SK-N-MC (cell line): ENCODE measurements at places on chromosomes 7 and 10.

GRCh38 chr10:19979628-19980027 lies 163.4 kb downstream of the PLXDC2 start:
- no peak for DNase-seq

- DNase-seq = no peak
Observed at GRCh38 chr7:101378751-101379174, 16.1 kb downstream of the COL26A1 start.

- no peak for DNase-seq
Observed at GRCh38 chr10:97584060-97584797, at the start of gene HOGA1. Gene HOGA1, plus strand, starts transcription at chr10:97584389. Its CDS starts 315 bp downstream, at chr10:97584704.

GRCh38 chr7:99129001-99129400 lies 14.9 kb downstream of the SMURF1 start:
- DNase-seq = no peak

GRCh38 chr7:10646194-10646593 lies 327.5 kb upstream of the PHF14 start:
- peak; percentile 74 for DNase-seq

DNA sequence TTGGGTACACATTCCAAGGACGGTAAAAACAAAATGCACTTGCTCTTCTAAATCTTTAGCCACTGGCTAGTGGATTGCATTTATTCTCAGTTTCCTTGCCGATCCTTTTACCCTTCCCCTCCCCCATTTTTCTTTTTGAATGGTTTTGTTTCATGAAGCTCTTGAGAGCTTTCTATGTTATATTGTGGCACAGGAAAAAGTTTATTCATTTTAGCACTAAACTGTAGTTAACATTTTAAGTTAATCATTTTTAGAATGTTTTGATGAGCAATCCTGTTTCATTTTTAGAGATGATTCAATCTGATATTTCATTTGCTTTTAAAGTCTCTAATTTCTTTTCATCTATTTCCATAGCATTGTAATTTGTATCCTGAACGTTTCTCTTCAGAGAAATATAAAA lies 24.0 kb downstream of the ZEB1 start:
- no peak for DNase-seq

DNA sequence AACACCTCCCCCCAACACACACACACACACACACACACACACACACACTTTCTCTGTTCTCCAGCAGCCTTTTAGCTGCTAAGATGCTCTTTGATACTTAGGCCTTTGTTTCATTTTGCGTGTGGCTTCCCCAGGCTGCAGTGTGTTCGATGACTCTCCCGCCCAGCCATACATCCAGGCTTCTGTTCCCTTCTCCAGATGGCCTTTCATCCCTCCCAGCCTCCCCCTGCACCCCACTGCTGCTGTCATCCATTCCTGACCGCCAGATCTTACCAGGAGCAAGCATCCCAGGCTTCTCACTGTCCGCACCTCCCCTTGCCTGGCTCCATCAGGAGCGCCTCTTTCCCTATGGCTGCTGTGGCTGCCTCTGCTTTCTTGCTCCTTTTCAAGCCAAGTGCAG lies 77.8 kb upstream of the PPIF start:
- DNase-seq = no peak

DNA sequence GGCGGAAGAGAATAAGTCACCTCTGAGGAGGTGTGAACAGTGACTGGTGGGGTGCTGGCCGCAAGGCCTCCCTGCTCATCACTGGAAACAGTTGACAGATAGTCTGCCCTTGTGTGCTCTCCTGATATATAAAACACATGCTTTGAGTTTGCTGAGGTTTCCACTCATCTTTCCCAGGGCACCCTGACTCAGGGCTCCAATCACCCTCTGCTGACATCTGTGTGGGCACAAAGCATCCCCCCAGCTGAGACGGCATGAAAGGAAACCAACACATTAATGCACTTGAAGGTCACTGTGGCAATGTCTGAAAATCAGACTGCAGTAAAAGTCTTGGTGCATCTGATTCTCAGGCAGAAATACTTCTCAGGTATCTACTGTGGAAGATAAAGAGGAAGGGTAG lies 49.8 kb downstream of the EPDR1 start:
- DNase-seq = no peak

DNA sequence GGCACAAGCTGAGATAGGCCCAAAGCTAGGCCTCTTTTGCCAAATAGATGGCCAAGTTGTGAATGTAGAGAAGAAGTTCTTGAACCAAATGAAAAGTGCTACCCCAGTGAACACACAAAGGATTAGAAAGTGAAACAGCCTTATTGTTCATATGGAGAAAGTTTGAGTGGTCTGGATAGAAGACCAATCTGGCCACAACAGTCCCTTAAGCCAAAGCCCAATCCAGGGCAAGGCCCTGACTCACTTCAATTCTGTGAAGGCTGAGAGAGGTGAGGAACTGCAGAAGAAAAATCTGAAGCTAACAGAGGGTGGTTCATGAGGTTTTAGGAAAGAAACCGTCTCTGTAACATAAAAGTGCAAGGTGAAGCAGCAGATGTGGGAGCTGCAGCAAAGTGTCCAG lies 18.7 kb upstream of the ATP6V0A4 start:
- DNase-seq = no peak

DNA sequence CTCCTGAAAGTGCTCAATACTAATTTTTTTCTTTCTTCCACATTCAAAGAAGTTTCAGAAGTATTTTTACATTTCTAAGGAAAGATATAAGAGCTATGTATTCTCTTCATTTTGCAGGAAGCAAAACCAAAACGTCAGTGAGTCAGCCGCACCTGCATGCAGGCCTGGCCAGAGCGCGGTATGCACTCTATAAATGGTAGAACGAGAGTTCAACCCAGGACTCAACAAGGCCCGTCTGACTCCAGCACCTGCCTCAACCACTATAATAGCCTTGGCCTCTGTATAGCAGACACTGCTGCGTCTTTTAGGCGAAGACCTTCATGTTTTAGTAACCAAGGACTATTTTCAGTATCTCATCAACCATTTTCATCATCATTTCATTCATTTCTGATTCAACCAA lies 113.2 kb downstream of the KMT2E start:
- no peak for DNase-seq

- DNase-seq = no peak
Observed at GRCh38 chr7:56026538-56026937, 24.7 kb downstream of the PSPH start.

- no peak for DNase-seq
Observed at GRCh38 chr10:9075420-9075819, 1020.9 kb downstream of the GATA3 start.

- no peak for DNase-seq
Observed at GRCh38 chr10:5490698-5491464, 8.5 kb downstream of the CALML5 start.

DNA sequence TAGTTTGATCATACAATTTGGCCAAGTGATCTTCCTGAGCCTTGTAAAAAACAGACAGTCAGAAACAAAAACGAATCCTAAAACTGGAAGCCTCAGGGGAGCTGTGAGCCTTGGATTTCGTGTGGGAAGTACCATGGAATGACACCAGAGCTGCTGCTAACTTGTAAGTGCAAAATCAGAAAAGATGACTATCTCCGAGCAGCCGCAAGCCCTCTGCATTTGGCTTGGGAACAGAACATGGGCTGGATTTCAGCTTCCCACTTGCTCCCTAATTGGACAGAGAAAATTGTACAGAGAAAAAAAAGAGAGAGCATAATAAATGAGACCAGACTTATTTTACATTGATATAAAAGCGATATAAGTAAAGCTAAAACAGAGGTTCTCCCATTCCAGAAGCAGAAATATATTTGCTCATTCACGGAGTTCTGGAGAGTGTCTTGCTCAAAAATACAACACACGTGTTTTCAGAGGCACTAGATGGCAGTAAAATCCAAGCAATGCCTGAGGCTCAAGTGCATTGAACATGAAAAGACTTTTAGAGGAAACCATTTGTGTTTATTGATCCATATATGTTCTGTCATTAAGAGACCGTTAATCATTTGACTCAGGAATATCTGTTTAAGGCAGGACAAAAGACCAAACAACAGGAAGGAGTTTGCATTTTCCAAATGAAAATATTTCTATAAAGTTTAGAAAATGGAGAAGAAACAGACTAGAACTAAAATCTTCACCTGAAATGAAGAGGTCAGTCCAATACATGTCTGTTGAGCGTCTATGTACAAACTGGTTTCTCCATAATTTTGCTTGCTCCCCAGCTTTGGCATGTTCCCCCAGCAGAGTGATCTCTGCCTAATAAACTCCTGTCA lies 78.3 kb upstream of the SLC26A5 start:
- peak; percentile 20 for DNase-seq

DNA sequence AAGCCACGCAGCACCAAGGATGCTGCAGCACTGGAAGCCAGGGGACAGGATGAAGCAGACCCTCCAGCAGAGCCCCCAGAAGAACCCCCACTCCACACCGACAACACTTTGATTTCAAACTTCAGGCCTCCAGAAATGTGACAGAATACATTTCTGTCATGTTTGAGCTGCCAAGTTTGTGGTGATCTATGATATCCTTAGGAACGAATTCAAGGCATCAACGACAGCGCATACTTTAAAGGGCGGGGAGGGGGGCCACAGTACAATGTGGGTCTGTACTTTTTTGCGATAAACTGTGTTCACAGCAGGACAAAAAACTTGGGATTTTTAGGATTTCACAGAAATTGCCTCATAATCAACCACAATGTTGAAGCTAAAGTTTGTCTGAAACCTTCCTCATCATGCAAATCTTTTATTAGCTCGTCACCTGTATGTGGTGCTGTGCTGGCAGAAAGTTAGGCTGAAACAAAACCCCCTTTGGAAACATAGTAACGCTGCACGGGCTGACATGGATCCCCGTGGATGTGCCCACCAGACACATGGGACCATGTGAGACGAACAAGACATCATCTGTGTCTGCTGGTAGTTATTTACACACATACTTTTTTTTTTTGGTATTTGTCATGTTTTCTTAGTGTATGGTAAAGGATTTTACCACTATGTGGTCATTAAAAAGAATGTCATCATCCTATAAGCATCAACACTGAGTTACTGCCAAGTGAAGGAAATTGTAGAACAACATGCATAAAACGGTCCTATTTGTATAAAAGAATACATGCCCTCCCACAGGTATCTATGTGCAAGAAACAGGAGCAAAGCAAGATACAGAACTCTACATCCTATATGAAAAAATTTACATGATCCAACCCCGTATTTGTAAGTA lies 113.3 kb upstream of the AFAP1L2 start:
- no peak for DNase-seq

GRCh38 chr10:98321186-98321780 lies 53.3 kb upstream of the LOXL4 start:
- no peak for DNase-seq

DNA sequence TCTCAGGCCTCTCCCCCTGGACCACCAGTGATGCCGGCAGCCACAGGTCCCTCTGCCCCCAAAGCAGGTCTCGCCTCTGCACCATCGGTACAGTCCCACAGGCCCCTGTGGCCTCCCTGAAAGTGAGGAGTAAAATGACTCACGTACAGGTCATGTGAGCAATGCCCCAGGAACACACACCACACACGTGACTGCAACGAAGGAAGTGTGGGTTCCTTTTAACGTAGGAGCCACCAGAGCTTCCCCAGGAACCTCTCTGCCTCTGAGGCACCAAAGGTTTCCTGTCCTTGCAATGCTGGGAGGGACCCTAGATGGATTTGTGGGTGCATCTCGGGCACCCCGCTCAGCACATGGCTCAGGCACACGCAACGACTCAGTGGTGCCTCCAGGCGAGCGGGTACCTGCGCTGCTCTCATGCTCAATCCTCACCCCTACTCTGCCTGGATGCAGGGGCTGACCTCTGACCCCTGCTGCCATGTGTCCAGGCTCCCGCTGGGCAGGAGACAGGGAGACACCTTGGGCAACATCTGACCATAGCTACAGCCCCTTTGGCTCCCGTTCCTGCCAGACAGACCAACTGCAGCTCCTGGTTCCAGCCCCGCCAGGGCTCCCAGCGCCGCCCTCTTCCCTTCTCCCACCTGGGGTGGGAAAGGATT lies 120.7 kb downstream of the PRKAG2 start:
- no peak for DNase-seq

- DNase-seq = no peak
Observed at GRCh38 chr10:132838346-132838970, 52.5 kb upstream of the NKX6-2 start.

GRCh38 chr7:97480772-97481390 lies 251.0 kb upstream of the TAC1 start:
- DNase-seq = no peak

- no peak for DNase-seq
Observed at GRCh38 chr7:116763647-116764046, 91.7 kb downstream of the MET start.

GRCh38 chr7:32074787-32075585 lies 4.8 kb upstream of the PDE1C start:
- DNase-seq = no peak

DNA sequence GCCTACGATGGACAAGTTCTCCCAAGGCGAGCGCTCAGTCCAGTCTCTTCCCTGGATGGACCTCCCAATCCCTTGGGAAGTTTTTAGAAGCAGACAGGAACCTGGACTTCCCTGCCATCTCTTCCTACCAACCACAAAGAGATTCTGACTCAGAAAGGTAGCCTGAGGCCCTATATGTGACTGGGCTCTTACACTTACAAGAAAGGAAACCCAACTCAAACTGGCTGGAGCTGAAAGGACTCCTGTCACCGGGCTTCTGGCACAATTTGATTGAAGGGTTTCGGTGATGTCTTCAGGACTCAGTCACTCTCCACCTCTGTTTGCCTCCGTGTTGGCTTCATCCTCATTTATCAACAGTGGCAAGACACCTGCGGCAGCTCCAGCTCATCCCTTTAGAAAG lies 3.7 kb upstream of the COL13A1 start:
- DNase-seq = no peak

- no peak for DNase-seq
Observed at GRCh38 chr7:45978731-45979211, 57.7 kb upstream of the IGFBP3 start.

- no peak for DNase-seq
Observed at GRCh38 chr7:956031-956430, 1.6 kb upstream of the ADAP1 start.

GRCh38 chr10:104349623-104350126 lies 4.0 kb upstream of the CFAP58 start:
- no peak for DNase-seq

GRCh38 chr7:106883456-106884026 lies 18.5 kb downstream of the PIK3CG start:
- no peak for DNase-seq

- DNase-seq = no peak
Observed at GRCh38 chr10:16942381-16943078, 125.3 kb upstream of the RSU1 start.

- no peak for DNase-seq
Observed at GRCh38 chr7:37174460-37174859, 274.2 kb downstream of the ELMO1 start.

DNA sequence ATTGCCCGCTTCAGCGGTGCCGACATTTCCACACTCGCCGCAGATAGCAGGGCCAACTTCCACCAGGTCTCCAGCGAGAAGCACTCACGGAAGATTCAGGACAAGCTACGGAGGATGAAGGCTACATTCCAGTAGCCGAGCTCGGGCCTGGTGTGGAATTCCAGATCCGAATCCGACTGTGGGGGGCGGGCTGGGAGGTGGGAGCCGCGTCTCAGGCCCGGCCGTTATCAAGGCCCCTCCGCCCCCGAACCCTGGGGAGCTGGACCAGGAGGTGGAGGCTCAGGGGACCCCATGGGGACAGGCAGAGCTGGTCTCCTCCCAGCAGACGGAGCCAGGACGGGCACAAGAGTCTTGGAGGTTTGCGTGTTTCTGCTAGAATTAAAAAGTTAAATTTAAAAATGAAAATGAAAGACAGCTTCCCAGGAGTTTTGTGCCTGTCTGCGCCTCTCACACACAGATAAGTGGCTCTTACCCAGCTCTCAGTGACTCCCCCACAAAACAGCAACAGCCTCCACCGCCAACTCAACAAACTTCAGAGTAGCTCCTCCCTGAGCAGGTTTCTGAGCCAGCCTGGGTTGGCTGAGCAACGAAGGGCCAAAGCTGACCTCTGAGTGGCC lies 5.2 kb upstream of the UTF1 start:
- no peak for DNase-seq

- no peak for DNase-seq
Observed at GRCh38 chr7:158618745-158619140, 31.1 kb upstream of the PTPRN2 start.
